ENCODE measurements at places on chromosomes 7 and 10.
A peak's percentile ranks its signal among the peaks of the same experiment; 100 is the strongest.

GRCh38 chr7:44978511-44979366 is at the start of gene MYO1G:
Gene MYO1G (minus strand): TSS chr7:44979015. CDS start chr7:44978961, 54 bp downstream.
- DNase-seq, result no peak

DNA sequence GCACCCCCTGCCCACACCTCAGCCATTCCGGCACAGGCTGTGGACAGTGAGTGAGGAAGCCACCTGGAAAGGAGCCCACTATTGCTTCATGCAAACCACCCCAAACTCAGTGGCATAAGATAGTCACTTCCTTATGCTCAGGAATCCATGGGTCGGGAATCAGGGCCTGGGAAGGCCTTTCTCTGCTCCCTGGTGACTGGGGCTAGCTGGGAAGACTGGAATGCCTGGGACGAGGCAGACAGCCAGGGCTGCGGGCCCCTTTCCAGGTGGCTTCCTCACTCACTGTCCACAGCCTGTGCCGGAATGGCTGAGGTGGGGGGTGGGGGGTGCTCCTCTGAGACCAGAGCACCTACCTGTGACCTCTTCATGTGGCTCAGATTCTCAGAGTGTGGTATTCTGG is 74.1 kb upstream of the GRB10 start:
- DNase-seq, result no peak

GRCh38 chr7:103795787-103796186 is 193.7 kb downstream of the RELN start:
- peak; percentile 26 for DNase-seq

GRCh38 chr7:70759674-70760073 is 372.3 kb upstream of the GALNT17 start:
- no peak for DNase-seq

DNA sequence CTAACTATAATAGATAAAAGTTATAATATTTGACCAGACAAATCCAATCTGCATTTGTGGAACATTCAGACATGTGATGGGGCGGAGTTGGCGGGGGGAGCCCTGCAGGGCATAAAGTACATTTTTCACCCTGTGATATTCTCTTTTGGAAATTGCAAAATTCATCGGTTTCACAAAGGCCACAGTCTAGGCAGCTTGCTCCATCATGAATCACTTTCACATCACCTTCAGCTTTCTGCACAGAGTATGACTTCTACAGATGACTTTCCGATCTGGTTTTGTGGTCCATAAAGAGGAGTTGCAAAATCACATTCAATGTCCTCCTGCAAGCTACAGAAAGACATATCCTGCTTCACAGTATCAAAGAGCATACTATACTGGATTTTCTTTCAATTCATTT is 51.4 kb upstream of the APBB1IP start:
- no peak for DNase-seq

- no peak for DNase-seq
Observed at GRCh38 chr10:88216976-88217375, 353.6 kb downstream of the PTEN start.

DNA sequence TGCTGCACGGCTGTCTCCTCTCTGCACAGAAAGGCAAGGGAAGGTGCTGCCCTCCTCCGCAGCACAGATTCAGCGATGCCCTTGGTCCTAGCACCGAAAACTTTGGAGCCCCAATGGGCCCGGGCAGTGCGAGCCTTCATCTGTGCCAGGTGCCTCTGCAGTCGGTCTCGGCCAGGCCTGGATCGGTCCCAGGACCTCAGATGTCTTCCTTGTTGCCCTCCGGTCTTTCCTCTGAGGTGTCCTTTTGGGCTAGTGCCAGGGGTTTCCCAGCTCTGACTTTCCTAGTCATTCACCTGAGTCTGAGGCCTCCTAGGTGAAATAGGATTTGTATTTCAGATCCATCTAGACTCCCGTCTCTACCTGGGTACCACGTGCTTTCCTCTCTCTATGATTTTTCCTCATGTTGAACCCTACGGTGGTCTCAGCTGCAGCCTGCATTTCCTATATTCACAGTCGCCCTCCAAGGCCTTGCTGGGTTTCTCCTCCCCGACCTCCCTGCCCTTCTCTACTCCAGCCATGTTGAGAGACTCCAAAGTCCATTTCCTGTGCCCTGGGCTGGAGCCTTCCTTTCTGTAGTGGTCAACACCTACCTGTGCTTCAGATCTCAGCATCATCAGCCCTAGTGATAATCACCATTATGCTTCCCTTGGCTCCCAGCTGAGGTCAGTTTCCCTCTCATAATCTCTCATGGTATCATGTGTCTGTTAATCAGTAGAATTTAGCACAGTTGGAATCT is 92.0 kb upstream of the PRSS58 start:
- no peak for DNase-seq

- DNase-seq, result no peak
Observed at GRCh38 chr10:1152386-1153250, 96.4 kb downstream of the WDR37 start.

GRCh38 chr10:42973870-42974692 is 102.8 kb upstream of the RET start:
- no peak for DNase-seq

DNA sequence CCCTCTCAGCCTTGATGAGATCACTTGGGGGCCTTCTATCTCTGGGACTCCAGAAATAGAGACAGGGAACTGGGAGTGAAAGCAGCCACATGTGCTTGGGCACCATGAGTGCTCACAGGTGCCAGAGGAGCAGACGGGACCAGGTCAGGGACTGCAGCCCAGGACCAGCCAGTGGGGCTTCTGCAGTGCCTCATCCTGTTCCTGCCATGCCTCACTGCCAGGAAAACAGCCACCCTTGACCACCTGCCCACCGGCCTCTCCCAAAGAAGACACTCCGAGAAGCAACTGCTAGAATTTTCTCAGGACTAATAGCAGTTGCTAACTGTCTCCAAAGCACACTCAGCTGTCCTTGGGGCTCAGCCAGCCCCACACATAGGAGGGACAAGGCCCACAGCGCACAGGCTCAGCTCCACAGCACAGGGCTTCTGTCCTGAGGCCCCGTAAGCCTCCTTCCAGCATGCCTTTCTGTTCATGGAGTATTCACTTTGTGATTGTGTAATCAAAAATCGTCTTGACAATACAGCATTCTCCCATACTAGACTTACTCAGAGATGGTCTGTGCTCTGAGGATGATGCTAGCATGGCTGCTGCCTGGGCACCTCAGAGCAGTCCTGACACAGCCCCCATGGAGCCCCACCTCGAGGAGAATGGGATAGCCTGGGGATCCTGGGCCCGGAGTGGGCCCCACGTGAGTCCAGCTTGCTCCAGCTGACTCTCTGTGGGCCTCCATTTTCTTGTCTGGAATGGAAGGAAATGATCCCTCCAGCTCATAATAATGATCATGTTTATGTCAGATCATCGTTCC is 115.7 kb upstream of the RET start:
- DNase-seq, result no peak

- peak; percentile 86 for DNase-seq
Observed at GRCh38 chr10:24851629-24852028, 100.8 kb downstream of the PRTFDC1 start.

DNA sequence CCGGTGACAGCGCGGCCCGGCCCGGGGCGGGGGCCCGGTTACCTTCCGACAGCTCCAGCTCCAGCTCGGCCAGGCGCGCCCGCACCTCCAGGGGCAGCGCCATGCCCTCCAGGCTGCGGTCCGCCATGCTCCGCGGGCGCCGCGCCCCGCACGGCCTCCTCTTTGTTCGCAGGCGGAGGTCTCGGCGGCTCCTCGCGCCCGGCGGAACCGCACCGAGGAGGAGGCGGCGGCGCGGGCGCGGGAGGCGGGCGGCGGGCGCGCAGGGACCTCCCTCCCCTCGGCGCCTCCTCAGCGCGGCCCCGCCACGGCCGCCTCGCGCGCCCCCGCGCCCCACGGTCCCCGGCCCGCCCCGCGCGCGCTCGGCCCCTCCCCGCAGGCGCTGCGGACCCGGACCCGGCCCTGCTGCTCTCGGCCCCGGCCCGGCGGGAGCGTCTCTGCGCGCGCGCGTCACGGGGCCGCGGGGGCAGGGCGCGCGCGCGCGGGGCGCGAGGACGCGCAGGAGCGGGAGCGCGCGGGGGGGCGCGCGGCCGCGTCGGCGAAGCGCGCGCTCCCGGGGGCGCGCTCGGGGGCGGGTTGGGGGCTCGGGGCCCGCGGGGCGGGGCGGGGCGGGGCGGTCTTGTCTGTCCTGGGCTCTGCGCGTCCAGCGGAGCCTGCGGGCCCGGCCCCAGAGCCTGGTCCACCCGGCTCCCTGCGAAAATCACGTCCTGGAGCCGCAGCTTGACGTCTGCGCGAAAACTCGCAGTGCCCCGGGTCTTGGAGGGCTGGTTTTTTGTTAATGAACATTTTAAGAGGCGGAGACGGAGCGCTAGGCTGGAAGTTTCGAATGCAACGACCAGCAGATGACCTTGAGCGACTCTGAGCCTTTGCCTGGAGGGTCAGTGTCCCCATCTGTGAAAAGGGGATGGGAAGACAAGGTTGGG is at the start of gene DIP2C:
Gene DIP2C (minus strand): TSS at position 217 of the 920 bp plus-strand sequence. CDS start 90 bp downstream, at position 127.
- DNase-seq, result peak; percentile 60

DNA sequence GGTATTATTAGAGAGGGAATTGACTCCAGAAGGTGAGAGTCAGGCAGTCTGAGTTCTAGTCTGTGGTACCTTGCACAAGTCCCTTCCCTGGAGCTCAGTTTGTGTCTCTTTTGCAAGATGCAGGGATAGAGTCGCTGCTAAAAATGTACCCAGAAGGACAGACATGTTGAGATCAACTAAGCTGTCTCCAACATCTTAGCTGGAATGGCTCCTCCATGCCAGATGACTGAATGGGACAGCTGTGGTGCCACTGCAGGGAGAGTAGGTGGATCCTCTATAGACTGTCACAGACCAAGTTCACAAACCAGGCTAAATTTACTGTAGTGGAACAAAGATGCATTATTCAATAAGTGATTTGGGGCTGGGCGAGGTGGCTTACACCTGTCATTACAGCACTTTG is 120.1 kb downstream of the NEURL1 start:
- DNase-seq, result no peak

- DNase-seq, result no peak
Observed at GRCh38 chr7:56023500-56023899, 27.7 kb downstream of the PSPH start.

All from NCI-H345 (cell line).